ENCODE measurements at places on chromosomes 12 and 14.

DNA sequence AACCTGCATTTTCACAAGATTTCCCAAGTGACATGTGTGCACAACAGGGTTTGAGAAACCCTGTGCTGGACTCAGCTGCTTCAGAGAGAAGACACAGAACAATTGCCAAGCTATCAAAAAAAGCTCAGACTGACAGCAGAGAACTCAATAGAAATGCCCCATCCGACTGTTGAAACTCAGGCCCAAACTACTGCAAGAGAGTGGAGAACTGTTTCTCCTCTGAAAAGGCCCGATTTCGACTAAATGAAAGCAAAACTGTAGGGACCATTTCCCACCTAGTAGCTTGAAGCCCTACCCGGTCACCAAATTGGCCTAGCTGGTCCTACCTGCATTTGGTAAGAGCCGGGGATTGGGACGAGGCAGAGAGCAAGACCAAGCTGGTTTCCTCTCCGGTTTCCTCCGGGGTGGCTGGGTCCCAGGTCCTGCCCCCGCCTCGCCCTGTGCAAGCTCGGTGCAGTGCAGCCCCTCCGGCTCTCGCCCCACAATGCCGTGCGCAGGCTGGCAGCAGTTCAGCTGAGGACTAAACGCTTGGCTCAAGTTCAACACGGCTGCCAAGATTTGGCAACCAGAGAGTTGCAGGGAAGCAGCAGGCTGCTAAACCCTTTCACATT lies 1180.6 kb downstream of the VRK1 start:
- no peak for DNase-seq

GRCh38 chr14:88276923-88277596 lies 46.0 kb downstream of the KCNK10 start:
- no peak for DNase-seq

DNA sequence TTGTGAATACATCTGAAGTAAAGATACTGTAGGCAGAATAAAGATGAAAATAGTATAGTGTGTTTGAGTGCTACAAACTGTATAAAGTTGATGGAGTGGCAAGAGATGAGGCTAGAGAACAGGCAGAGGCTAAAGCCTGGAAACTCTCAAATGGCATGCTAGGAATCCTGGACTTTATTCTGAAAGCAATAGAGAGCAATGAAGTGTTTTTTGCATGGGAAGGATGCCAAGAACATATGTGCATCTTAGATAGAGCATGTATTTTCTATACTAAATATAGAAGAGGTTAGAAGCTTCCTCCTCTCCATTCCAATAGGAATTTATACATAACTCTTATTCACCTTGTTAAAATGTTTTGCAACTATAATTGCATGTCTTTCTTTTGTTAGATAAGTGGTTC lies 86.3 kb upstream of the TMTC2 start:
- no peak for DNase-seq

GRCh38 chr14:77554816-77555599 lies 56.4 kb upstream of the ISM2 start:
- DNase-seq: no peak

GRCh38 chr14:103995876-103996275 lies 53.5 kb upstream of the RD3L start:
- no peak for DNase-seq

- DNase-seq: peak; percentile 36
Measured at GRCh38 chr14:68307790-68308168, 485.1 kb downstream of the ZFP36L1 start.

DNA sequence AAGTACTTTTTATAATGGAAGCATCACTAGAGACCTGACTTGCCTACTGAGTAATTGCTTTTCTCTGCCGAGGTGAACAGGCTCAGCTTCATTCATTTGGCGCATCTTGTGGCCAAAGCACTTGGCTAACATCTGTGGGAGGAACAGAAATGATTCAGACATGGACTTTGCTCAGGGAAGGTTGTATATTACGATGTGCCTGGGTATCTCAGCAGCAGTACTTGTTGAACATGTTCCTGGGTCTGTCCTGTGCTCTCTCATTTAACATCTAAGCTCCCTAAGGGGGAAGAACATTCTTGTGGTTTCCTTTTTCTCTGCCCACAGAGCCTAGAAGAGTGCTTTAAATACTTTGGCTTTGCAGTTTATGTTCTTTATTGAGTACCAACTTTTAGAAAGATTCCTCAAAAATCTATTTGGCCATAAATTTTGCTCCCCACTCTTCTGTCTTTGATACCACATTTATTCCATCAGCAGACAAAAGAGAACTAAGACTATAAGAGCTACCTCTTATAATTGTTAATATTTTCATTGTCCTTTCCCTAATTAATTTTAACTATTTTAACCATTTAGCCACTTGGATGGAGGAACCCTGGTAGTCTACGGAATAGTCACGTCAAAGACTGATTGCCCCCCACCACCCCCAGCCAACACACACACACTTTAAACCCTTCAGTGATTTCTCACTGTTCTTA lies 101.2 kb upstream of the EGLN3 start:
- DNase-seq: peak; percentile 65

DNA sequence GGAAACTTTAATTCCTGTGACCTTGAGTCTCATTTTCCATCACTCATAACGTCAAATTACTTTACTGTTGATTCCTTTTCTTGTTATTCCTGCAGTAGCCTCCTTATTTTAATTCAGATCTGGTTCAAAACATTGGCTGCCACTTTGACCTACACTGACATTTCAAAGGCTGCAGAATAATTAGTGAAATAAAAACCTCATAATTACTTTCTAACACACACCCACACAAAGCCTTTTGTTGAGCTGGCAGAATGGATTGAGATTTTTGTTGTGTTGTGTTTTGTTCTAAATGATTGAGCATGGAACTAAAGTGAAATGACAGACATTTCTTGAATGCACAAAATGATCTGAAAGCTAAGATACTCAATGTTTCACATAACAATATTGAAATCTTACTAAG lies 507.5 kb upstream of the STXBP6 start:
- DNase-seq: no peak

GRCh38 chr12:88472775-88473174 lies 107.5 kb downstream of the KITLG start:
- no peak for DNase-seq

GRCh38 chr14:69713209-69713781 lies 53.6 kb upstream of the SRSF5 start:
- DNase-seq: no peak

Data from cardiac fibroblast (primary cell).